ENCODE measurements at places on chromosomes 12 and 14.

- no peak for DNase-seq
These were observed 259.2 kb downstream of the MED13L start for GRCh38 chr12:116018282-116018681.

GRCh38 chr14:91238661-91239060, 5.8 kb downstream of the GPR68 start:
- no peak for DNase-seq

GRCh38 chr14:102207831-102208365, 68.2 kb downstream of the WDR20 start:
- no peak for DNase-seq

DNA sequence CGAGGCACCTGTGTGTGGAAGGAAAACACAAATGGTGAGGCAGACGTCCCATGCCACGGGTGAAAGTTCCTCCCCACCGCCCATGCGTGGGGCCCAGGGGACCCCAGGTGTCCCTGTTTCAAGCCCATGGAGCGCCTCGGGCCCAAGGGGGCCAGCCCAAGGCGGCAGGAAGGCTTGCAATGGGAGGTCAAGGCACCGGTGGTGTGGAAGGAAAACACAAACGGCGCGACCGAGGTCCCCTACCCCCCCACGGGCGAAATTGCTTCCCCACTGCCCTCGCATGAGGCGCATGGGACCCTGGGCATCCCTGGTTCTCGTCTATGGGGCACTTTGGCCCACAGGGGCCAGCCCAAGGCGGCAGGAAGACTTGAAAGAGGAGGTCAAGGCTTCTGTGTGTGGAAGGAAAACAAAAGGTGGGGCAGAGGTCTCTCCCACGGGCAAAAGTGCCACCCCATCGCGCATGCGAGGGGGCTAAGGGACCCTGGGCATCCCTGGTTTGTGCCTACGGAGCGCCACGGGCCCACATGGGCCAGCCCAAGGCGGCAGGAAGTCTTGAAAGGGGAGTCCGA, 379.4 kb downstream of the ALG10 start:
- no peak for DNase-seq

- no peak for DNase-seq
These were observed 30.8 kb upstream of the G2E3 start for GRCh38 chr14:30528119-30528518.

- DNase-seq: no peak
These were observed 28.2 kb upstream of the AMN1 start for GRCh38 chr12:31756977-31757420.

DNA sequence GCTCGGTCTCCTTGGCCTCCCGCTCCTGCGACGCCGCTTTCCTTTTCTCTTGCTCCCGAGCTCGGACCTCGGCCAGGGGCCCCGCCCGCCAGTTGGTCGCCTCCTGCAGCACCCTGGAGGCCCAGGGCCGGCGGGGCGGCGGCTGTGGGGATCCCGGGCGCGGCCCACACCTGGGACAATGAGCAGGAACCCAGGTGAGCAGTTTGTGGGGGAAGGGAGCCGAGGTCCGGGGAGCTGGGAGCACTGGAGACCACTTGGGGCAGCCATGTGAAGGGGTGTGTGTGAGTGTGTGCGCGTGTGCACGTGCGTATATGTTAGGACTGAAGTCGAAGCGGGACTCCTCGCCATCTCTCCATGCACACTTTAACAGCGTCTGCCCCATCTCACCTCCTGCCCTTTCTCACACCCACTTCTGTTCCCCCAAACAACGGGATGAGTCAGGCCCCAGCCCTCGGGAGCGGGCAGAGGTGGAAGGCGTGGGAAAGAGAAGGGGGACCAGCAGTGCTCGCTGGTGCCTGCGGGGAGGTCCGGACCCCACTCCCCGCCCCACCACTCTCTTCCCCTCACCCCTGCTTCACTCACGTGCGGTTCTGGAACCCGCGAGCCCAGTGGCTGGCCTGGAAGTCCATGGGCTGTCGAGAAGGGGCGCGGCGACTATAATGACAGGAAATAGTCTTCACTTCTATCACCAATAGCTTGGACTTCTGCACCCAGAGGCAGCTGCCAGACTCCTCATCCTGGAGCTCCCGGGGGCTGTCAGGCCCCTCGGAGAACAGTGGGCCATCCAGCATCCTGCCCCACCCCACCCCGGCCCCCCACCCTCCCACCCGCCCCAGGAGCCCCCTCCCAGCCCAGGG, 450 bp downstream of the DDN start:
- no peak for DNase-seq

GRCh38 chr12:68932128-68932960, 627 bp downstream of the CPM start:
- DNase-seq: no peak

GRCh38 chr12:75650595-75651341, 139.4 kb upstream of the KRR1 start:
- no peak for DNase-seq

DNA sequence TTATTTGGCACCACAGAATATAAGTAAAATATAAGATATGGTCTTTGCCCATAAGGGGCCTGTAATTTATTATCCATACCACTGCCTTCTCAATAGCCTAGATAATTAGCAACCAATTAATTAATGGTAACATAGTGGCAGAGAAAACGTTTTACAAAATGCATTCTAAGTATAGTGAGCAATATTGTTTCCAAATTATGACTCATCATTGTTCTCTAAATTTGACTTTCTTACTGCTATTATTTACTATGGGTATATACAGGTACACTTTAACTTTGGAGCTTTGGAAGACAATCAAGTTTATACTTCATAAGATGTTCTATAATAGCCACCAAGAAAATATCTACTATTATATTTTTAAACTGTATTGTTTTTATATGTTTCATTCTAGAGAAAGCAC, 26.7 kb downstream of the DCP1B start:
- DNase-seq: no peak

DNA sequence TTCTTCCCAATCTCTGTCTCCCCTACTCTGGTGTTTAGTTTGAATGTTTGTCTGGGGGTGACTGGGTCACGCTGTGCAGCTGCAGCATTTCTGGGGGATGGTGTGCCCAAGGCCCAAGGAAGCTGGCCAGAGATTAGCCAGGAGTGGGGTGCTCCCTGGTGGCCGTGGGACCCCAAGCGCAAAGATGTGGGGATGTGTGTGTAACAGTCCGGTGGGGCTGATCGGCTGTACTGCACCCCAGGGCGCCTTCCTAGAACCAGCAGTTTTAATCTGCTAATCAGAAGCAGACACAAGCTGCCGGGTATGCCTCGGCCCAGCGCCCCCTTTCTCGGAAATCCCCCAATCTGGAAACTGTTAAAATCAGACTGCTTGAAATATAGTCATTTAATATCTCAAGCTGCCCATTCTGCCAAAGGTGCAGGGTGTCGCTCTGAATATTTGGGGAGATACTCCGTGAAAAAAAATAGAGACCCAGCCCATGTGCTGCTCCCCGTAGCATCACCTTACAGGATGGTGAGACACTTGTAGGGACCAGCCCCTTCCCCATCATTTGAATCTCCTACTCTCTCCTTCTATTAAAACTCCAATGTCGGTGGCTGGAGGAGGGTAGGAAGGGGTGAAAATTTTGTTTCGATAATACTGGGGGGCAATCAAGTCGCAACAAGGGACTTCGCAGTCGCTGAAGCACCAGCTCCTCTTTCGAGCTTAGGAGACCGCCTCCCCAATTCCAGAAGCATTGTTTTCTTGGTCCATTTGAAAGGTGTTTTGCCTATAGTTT, 4.3 kb downstream of the HOXC9 start:
- no peak for DNase-seq

DNA sequence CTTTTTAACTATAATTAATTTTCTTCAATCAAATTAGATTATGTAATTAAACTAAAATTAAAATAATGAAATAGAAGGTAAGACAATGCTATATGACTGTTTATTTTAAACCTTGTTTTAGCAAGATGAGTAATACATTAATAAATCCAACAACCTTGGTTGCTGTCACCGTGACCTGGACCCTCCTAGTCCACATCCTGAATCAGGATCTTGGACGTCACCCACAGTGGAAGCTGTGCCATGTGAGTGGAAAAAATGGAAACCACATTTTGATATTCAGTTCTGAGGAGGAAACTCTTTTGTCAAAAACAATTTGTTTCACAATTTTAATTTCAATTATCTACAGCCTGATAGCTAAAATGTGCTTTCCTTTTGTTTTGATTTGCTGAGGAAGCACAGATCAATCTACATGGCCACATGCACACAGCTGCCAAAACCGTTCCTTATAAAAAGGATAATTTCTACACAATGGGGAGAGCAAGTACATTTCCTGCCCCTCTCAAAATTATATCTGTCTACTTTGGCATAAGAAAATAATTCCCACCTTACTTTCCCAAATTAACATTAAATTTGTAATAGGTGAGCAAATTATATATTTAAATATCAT, 255.5 kb downstream of the RASSF9 start:
- no peak for DNase-seq

- DNase-seq: no peak
These were observed 148.2 kb upstream of the CLEC14A start for GRCh38 chr14:38404100-38404541.

DNA sequence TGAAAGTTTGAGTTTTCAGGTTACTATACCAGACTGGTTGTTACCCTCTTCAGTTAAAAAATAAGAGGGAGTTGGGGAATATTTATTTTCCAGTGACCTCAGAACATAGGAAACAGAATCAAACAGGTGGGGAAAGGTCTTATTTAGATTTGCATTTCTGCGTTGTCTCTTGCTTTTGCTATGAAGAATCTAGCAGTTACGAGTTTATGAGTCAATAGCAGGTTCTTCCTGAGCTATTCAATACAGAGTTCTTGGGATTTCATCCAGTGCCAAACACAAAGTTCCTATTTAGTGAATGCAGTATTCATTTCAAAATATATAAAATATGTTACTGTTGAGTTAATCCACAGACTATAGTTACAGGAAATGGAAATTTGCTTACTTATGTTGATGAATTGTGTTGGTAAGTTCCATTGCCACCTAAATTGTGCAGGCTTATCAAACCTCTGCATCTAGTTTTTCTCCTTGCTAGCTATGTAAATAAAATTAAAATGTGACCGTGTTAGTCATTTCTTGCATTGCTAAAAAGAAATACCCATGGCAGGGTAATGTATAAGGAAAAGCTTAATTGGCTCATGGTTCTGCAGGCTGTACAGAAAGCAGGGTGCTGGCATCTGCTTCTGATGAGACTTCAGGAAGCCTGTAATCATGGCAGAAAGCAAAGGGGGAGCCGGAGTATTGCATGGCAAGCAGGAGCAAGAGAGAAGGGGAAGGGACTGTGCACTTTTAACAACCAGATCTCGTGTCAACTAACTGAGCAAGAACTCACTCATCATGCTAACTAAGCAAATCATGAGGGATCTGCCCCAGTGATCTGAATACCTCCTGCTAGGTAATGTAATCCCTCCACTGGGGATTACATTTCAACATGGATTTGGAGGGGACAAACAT, 110.2 kb downstream of the KTN1 start:
- no peak for DNase-seq

DNA sequence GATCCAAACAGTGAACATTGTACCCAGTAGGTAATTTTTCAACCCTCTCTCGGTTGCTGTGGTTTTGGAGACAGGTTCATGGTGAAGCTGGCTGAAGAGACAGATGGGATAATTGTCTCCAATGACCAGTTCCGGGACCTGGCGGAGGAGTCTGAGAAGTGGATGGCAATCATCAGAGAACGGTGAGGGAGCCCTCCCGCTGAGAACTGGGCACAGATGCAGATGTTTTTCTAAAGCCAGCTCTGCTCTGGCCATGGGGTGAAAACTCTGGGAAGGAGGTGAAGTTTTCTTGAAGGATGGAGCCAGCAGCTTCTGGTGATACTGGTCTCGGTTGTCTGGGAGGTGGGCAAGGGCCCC, 6.2 kb downstream of the KHNYN start:
- DNase-seq: no peak

DNA sequence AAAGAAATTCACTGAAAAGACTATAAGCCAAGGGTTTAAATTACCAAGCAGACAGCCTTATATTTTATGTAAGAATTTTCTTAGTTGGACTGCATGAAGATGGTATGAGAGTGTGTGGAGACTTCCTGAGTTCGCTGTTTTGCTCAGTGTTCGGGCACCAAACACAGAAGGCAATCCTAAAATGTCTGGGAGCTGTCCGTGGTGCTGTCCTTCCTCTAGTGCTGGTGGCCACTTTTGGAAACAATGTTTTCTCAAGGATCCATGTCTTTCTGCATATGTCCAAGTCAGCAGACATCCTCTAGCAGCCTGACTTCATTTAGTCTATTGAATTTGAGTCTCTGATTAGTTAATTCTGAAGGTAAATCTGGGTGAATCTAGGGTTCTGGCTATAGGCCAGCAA, 135.8 kb downstream of the SLC8A3 start:
- no peak for DNase-seq

DNA sequence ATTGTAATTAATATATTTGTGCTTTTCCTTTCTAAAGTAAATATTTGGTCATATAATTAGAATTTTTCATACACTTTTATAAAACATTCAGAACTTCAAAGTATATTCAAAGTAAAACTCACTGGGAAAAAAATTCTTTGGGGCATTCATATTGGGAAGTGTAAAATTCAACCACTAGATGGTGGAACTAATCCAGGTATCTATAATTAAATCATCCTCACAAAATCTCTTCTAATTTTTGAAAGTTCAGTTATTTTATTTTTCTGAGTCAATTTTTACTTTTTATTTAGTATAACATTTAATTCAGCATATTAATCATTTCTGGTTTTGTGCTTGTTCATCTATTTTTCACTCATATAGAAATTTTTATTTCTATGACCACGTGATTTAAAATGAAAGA, 81.0 kb downstream of the NTS start:
- no peak for DNase-seq

DNA sequence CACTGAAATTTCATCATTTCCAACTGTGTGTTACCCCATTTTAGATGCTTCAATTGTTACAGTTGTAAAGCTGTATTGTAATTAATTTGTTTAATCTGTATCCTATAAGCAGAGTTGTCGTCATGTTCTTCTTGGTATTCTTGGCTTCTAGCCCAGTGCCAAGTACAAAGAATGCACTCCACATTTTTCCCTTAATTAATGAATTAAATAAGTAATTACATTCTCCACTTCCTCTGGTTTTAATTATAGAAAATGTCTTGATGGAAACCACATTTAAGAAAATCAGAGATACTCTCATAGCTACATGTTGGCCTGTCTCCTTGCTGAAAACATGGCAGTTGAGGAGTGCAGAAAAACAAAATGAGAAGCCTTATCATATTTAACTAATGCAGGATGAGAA, 746 bp downstream of the DNAI7 start:
- DNase-seq: no peak

DNA sequence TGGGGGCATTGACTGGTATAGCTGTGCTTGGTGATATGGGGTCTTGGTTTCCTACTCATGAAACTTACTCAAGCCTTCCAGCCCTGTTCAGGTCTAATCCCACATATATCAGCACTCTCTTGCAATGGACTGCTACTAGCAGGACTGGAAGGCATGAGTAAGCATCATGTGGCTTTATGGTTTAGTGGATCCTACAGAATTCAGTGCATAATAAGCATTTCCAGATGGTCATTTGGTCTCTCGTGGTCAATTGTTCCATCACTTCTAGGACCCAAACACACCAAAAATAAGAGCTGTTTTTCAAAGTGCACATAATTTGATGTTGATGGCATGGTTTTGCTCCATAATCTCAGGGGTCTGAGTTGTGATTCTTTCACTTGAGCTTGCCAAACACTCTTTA, 114.4 kb downstream of the LMNTD1 start:
- no peak for DNase-seq

- DNase-seq: no peak
These were observed 45.0 kb downstream of the SLC6A12 start for GRCh38 chr12:168763-169525.

- DNase-seq: no peak
These were observed 51.3 kb upstream of the PLBD1 start for GRCh38 chr12:14618983-14619382.
